ENCODE measurements at places on chromosomes 11 and 22. TPM values are rescaled to one million over a fixed set of nuclear protein-coding genes. Genes with fewer than 3 reads are reported as not detected.

Gene APOBEC3F
- 1.5 TPM for total RNA-seq

Gene OR8K1
- total RNA-seq = not detected

Gene ANO1
- 0.43 TPM for total RNA-seq

Gene POU2AF3
- total RNA-seq = 0.60 TPM

Gene CARD18
- not detected for total RNA-seq

Gene MN1
- 37.7 TPM for total RNA-seq

Gene TIMP3
- 301 TPM for total RNA-seq

Gene GPHA2
- not detected for total RNA-seq

Gene TPH1
- not detected for total RNA-seq

Gene MUC2
- not detected for total RNA-seq

Gene DAGLA
- 1.9 TPM for total RNA-seq

Gene BUD13
- 3.7 TPM for total RNA-seq

Gene CD3G
- not detected for total RNA-seq

Gene TPBGL
- total RNA-seq = 0.51 TPM

Gene ARSA
- total RNA-seq = 68.4 TPM

Gene RIMBP3B
- 0.09 TPM for total RNA-seq

Gene GNG3
- not detected for total RNA-seq

Gene MPEG1
- total RNA-seq = not detected

Gene MICAL2
- total RNA-seq = 92.9 TPM

Gene NADSYN1
- 48.7 TPM for total RNA-seq

Gene FXYD6
- 0.68 TPM for total RNA-seq

Gene SLC22A8
- total RNA-seq = not detected

Gene MS4A6E
- not detected for total RNA-seq

Gene PHOX2A
- not detected for total RNA-seq

Gene ST14
- total RNA-seq = not detected

Gene TEX12
- total RNA-seq = not detected

Gene APOL3
- 17.8 TPM for total RNA-seq

Gene AQP11
- total RNA-seq = 1.8 TPM

Gene CRY2
- 14.1 TPM for total RNA-seq
